Hematopoietic multipotent progenitor cell treated with erythropoietin and hydrocortisone succinate and interleukin-3 and kit ligand, for 17 days (in vitro differentiated cells): ENCODE measurements at places on chromosomes 1 and 21.

DNA sequence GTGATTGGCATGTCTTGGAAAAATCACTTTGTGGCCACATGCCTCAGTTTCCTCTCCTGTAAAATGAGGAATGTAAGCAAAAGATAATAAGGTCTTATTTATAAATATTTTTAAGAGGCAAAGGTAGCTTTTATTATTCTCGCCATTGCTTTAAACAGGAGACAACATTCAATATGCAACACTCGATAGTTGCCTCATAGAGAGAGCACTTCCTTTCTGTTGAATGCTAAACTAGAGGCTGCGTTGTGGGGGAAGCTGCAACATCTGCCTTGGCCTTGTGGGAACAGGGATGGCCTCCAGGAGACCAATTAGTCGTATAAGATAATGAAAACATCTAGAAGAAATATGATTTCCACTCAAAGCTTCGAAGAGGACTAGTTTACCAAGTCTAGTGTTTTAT is 3.5 kb downstream of the OSCP1 start:
- DNase-seq = no peak

DNA sequence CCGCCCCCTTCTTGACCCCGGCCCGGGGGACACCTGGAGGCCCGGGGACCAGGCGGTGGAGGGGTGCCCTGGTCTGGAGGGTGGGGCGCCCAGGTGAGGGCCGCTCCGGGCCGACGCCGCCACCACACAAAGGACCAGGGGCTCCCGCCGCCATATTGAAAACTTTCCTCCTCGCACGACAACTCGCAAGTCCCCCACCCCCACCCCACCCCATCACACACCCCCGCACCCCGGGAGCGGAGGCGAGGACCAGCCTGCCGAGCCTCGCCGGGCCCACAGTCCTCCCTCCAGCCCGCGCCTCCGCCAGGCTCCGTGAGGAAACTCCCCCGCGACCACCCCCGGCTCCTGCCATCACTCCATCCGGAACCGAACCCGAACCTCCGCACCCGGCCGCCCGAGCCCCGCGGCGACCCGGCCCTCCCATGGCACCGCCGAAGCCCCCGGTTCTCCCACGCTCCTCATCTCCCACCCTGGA is 733 bp downstream of the KDM5B start:
- DNase-seq = peak; percentile 32

DNA sequence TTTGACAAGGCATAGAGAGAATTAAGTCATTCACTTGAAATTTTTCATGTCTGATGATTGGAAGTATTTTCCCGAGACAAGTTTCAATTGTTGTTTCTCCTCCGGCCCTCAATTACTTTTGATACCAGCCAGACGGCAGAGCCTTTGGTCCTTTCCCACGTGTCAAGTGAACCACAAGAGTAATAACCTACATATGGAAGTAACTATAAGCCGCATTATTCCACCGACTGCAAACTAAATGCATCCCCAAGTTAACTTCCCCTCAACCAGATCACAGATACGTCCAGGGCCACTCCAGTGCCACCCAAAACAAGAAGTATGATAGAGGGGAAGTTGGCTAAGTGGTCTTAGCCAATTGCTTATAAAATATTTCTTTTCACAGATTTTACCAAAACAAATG is 20.2 kb downstream of the COLGALT2 start:
- no peak for DNase-seq

DNA sequence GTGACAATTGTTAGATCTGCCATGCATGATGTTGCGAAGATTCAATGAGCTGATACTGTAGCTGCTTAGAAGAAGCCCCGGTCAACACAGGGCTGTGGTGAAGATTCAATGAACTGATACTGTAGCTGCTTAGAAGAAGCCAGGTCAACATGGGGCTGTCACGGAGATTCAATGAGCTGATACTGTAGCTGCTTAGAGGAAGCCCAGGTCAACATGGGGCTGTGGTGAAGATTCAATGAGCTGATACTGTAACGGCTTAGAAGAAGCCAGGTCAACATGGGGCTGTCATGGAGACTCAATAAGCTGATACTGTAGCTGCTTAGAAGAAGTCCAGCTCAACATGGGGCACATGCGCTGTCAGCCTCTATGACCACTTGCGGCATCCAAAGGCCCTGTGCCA is 18.8 kb upstream of the BACE2 start:
- no peak for DNase-seq

DNA sequence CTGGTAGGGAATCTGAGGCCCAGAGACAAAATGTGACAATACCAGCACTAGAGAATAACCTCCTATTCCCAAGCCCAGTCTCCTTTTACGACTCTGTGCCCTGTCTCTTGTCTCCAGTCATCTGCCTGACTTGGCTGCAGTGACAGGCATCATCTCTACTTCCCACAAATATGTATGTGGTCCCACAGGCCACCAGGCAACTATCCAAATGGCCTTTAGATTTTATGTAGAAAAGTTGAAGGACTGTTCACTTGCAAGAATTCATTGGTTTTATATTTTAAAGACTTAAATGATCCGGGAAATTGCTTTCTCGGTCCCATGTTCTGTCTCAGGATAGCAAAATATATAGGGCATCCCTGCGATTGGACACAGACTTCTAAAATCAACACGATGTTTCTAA is 11.6 kb downstream of the KRTAP24-1 start:
- DNase-seq = no peak
